Endodermal cell (in vitro differentiated cells): ENCODE measurements at places on chromosomes 3 and 15.
A peak's percentile ranks its signal among the peaks of the same experiment; 100 is the strongest.

- DNase-seq = peak; percentile 72
Observed at GRCh38 chr15:44535523-44536301, 1.2 kb upstream of the EIF3J start.

GRCh38 chr3:71465371-71466036 is 118.0 kb downstream of the FOXP1 start:
- no peak for DNase-seq

DNA sequence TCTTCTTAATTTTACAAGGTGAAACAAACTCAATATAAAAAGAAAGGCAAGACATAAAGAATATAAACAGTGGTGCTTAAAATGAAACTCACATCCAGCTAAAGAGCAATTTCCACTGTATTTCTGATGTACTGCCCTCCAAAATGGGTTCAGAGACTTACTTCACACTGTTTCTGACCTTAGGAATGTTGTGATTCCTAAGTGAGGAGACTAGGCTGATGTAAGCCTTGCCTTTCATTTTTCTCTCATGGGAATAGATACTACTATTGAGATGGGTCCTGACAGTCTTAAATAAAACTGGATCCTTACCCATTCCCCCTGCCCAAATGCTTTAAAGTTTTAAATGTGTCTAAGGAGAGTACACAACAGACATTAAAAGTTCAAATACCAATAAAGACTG is 86.9 kb downstream of the CBLB start:
- no peak for DNase-seq

- peak; percentile 27 for DNase-seq
Observed at GRCh38 chr3:127106456-127106855, 86.5 kb upstream of the PRR23E start.

DNA sequence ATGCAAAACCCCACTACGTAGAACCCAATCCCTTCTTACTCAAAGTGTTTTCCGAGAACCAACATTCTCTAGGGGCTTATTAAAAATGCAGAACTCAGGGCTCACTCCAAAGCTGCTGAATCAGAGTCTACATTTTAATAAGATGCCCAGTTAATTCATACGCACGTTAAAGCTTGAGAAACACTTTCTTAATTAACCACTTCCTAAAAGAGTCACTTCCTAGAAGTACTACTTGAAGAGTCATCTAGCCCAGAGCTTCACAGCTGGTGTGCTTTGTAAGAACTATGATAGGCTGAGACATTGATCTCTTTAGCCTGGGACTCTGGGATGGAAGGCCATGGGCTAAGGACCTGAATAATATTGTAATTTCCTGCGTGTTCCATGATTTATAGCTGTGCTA is 9.0 kb downstream of the COL6A5 start:
- DNase-seq = no peak

DNA sequence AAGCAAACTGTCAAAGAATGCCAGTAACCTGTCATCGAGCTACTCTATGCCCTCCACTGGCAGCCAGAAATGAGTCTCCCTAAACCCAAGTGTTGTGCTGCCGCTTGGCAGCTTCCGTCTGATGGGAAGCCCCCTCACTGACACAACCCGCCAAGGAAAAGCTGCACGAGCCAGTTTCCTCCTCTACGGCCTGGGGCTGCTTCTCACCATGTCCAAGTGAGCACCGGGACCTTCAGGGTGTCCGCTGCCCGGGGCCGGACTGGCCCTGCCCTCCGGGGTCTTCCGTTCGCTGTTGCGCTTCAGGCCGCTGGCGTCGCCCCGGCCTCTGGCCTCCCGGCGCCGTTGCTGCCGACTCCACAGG is 490 bp downstream of the TOMM70 start:
- no peak for DNase-seq

GRCh38 chr3:17313746-17314145 is 428.7 kb downstream of the TBC1D5 start:
- DNase-seq = no peak

GRCh38 chr3:106700981-106701380 is 676.3 kb upstream of the CCDC54 start:
- no peak for DNase-seq
